ENCODE measurements at places on chromosomes 5 and 9.

DNA sequence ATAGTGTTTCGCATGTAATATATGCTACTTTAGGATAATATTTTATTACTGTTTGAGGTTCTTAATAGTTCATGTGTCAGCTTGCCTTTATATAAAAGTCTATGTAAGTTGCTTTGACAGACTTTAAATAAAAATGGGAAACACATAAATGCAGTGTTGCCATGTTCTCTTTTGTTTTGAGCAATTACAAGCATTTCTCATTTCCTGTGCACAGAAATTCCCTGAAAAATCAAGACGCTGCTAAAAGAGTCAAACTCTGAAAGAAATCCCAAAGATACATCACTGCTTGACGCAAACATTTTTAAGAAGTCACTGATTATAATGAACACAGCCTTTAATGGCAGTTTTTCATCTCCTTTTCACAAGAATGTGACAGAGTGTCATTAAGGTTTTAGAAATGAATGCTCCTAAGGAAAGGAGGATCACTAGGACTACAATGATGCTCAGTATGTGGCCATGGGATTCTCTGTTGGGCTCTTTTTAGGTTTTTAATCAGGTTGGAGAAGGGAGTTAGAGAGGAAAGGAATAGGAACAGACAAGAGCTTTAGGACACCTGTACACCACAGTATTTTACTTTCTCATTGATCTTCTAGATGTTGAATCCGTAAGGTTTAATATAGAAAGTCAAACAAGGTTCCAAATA, 29.4 kb downstream of the ZCCHC7 start:
- no peak for DNase-seq

DNA sequence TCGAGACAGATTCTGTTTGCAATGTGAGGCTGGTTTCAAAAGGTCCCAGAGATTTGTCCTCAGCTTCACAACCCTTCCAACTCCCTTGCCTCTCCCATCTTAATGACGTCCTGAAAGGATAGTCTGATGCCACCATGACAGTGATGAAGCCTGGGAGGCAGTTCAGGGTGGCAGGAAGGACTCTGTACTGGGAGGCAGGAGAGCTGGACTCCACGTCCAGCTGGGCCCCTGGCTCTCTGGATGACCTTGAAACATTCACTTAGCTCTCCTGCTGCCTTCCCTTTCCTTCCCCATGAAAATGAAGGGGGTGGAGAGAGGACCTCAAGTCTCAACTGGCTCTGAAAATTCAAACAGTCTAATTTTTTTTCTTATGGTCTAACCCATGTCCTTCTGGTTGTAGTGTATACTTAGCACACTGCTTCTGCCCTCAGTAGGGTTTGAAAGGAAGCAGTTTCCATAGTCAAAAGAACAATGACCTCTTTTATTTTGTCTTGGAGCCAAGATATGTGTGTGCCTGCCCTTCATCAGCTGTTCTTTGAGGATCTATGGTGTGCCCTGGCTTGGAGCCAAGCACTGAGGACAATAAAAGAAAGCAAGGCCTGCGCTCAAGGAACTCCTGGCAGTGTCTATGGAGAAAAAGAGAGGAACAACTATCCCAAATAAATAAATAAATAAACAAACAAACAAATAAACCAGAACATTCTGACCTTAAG, 188.3 kb downstream of the GRIA1 start:
- no peak for DNase-seq

DNA sequence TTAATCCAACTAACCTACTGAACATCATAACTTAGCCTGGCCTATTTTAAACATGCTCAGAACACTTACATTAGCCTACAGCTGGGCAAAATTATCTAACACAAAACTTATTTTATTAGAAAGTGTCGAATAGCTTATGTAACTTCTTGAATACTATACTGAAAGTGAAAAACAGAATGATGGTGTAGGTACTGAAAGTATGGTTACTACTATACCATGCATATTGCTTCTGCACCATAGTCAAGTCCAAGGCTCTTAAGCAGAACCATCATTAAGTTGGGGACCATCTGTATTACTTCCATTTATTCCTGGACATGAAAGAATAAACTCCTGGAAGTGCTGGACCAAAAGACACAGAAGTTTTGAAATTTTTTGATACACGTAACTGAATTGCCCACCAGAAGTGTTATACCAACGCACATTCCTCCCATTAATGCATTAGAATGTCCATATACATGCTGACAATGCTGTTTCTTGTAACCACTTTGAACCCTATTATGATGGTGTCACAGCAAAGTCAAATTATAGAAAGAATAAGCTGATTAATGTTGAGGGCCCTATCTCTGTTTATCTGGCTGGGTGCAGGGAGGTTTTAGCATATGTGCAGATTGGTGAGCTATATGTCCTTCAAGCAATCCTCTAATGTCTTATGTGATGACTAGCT, 375.7 kb downstream of the ACTL7B start:
- no peak for DNase-seq

GRCh38 chr9:131627648-131628458, 82.5 kb downstream of the PRRT1B start:
- no peak for DNase-seq

DNA sequence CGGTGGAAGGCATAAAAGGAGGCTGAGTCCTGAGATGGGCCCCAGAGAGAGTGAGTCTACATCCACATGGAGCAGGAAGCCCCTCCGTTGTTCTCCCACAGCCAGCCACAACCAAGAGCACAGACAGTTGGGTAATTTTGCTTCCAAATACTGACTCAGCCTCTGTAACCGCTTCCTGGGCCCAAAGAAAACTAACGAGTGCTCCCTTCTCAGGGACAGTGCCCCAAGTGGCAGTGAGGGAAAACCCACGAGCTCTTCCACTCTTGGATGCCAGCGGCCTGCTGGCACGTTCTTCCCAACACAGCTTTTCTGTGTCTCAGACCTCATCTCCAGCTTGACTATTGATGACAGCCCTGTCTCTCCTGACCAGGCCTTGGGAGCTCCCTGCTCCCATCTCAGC, 207.6 kb downstream of the FSTL4 start:
- DNase-seq: no peak

All from stimulated activated CD4-positive, alpha-beta T cell treated with anti-CD3 and anti-CD28 coated beads, Interleukin-12 subunit alpha, Interleukin-12 subunit beta, amount 100 ng/mL, for 24 hours (primary cell).